ENCODE measurements at places on chromosomes 6 and 20.
A peak's percentile ranks its signal among the peaks of the same experiment; 100 is the strongest.

- DNase-seq = no peak
These were observed 122.2 kb upstream of the MYLIP start for GRCh38 chr6:16006681-16007080.

DNA sequence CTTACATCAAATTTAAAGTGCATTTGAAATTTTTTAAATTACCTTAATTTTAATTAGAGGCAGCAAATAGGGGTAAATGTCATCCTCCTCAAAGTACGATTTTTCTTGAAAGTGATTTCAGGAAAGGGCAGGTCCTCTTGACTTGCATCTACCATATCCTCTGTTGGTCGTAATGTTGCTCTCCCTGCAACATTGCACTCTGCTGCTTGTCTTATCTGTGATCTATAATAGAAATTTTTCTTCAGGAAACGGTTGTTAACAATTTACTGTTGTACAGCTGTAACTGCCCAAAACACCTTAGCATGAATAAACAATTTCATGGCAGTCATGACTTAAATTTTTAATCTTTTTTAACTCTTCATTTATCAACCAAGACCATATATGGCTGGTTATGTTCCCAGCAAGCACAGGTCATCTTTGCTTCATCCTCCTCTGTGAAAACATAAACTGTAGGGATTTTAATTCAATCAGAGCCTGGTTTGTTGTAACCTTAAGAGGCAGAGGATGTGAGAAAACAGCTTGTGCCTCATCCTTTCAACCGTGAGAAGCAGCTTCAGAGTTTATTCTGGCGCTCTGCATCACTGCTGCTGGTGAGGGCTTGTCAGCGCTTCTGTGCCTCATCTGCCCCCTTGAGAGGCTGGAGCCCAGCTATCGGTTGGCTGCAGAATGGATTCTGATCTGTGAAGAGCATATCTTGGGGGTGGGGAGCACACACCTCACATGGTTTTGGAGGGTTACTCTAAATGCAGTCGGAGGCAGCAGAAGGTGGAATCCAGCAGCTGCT, 56.0 kb downstream of the CTNNBL1 start:
- no peak for DNase-seq

DNA sequence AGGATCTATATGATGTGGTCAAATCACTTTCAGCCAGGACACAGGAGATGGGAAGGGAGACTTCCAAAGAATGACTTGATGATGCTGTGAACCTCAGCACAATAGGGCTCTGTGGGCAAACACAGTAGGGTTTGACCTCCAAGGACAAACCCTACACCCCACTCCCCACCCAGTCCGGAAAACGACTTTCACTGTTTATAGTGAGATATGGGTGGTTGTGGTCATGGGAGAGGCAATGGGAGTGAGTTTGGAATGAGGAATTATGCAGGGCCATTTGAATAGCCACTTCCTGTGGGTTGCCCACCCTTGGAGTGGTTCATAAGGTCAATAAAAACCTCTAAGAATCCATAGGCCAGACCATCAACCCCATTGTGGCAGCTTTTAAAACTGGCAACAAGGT, 38.4 kb upstream of the PRND start:
- DNase-seq = no peak

DNA sequence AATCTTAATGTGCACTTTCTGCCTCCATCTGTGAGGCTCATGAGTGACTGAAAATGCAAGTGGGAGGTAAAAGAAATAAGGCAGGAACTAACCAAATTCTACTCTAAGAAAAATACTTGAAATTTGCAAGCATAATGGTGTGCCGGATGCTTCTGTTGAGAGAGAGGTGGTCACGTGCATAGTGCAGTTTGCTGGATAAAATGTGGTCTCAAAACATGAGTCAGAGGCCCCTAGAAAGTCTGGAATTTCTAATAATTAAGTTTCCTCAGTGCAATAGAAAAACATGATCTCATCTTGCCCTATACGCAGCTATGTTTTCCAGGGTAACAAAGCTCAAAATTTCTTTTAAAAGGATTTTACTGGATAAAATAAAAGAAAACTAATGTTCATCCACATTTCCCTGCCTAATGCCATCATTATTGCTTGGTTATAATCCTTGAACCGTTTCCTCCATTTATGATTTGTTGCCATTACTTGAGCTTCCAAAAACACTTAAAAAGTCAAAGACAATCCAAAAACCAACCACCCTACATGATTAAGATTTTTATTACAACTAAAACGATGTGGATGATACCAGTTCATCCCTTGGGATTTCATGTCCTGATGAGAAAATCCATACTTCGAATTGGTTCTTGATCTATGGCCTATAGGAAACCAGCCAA, 351.7 kb upstream of the ARID1B start:
- no peak for DNase-seq

- DNase-seq = no peak
These were observed 31.9 kb downstream of the HLA-DPB1 start for GRCh38 chr6:33107641-33108040.

GRCh38 chr20:8646033-8646441, 422.9 kb upstream of the PLCB4 start:
- DNase-seq = no peak

DNA sequence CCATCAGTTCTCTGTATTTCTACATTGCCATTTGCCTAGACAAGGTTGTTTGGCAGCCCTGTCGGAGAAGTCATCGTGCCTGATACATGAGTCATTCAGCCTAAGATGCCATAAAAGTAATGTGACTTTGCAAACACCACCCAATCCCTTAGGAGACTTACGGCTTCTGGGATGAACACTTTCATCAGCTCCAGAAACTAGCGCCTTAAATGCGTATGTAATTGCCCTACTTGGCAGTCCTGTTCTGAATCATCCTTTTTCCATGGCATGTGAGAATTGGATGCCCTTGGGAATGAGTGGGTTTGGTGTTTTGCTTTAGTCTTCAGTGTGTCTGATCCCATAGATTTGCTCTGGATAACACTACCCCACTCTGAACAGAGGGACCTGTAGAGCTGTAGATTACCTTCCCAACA, 158.5 kb downstream of the SASH1 start:
- DNase-seq = no peak

- DNase-seq = no peak
These were observed 8.7 kb downstream of the NUDT3 start for GRCh38 chr6:34383656-34384320.

DNA sequence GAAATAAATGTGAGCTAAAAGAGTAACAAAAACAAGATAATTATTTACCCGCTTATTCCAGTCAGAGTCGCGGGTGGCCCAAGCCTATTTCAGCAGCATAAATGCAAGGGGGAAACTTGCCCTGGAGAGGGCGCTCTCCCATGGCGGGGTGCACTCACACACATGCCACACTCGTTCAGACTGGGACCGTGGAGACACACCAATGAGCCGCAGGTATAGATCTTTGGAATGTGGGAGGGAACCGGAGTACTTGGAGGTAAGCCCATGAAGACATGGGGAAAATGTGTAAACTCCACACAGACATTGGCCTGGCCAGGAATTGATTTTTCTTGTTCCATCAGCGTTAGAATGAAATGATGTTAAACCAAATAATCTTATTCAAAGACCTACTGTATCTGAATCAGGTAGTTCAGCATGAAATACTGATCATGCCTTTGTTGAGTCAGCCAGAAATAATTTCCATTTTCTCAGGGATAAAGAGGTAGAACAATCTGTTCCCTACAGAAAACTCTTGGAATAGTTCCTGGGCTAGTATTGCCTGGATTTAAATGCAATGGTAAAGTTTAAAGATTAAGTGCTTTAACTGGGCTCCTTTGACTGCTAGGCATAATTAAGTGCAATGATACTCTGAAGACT, 191.5 kb downstream of the MCHR2 start:
- DNase-seq = no peak

- no peak for DNase-seq
These were observed 64.6 kb upstream of the ZMYND8 start for GRCh38 chr20:47421076-47421475.

DNA sequence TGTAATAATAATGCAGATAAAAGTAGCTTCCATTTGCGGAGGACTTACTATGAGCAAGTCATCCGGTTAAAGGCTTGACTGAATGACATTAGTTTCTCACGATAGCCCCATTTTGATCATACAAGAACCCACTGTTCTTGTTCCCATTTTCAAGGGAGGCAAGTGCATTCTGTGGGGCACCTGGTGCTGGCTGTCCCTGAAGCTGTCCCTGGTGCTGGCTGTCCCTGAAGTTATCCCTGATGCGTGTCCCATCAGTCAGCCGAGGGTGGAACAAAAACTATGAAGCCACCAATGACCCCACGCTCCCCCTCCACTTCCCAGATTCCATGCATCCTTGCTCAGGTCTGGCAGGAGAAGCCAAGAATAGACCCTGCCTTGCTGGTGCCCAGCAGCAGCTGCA, 95.3 kb downstream of the EDN3 start:
- DNase-seq = no peak

DNA sequence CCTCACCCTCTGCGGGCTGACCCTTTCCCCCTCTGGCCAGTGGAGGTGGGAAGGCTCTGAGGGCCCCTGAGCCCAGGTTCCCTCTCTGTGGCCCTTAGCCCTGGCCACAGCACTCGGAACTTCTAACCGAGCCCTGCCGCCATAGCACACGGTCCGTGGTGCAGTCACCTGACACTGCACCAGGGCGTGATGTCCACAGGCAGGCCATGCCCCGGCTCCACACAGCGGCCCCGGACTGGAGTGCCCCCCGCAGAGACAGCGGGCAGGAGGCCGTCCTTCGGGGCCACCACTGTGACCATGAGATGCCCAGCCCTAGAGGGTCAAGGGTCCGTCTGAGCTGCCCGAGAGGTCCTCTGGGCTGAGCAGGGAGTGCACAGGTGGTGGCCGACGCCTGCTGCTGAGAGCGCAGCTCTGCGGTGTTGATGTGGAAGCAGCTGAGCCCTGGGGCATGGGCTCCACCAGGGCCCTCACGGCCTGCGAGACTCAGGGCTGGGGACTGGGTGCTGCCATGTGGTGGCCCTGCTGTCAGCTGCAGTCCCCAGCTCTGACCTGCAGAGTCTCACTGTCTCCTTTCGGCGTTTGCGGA, 11.2 kb upstream of the BHLHE23 start:
- no peak for DNase-seq

DNA sequence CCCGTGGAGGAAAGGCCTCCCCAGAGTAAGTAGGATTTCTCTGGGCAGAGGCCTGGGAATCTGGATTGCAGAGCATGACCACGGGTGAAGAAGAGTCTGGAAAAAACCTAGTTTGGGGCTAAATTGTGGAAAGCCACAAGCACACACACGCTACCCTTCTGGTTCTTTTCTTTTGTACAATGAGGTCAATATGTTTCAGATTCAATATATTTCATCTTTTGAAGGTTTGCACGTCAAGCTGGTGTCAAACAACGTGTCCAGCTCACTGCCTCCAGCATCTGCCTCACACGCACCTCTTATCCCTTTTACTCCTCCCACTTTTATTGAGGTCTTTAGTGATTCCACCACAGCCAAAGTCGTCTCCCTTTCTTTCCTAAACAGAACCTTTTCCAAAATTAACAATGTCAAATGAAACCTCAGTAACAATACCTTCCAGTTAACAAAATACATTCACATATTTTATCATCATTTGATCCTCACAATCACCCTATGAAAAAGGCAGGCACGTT, 773 bp upstream of the EPB41L2 start:
- DNase-seq = no peak

- DNase-seq = no peak
These were observed 113.1 kb downstream of the FOXA2 start for GRCh38 chr20:22471156-22471836.

- no peak for DNase-seq
These were observed 949.6 kb downstream of the TBC1D32 start for GRCh38 chr6:120384671-120385070.

DNA sequence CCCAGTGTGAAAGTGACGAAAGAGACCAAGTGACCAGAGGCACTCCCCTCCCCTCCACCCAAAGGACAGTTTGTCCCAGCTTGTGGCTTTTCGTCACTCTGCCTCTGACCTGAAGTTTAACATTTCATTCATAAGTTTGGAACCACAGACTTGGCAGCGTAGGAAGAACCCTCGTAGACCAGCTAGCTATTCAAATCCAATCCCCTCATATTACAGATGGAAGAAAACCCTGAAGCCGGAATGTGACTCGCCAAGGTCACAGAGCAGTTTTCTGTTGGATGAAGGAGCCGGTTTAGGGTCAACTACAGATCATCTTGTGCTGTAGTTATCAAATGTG, 3.9 kb upstream of the SYS1 start:
- no peak for DNase-seq

- DNase-seq = peak; percentile 37
These were observed 30.0 kb downstream of the ALDH5A1 start for GRCh38 chr6:24524805-24525204.

DNA sequence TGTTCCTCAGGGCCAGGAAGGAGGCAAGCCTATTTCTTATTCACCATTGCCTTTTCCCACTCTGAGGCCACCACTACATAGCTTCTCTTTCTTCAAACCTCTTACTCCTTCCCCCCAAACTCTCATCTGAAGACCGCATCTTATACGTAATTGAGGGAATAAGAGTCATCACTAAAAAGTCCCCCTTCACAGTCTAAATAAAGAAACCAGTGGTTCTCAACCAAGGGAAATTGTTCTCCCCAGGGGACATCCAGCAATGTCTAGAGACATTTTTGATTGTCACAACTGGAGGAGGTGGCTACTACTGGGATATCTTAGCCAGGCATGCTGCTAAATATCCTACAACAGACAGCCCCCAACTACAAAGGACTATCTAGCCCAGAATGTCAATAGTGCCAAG, 327.6 kb upstream of the CNR1 start:
- no peak for DNase-seq

GRCh38 chr6:122154912-122155575, 244.4 kb upstream of the HSF2 start:
- no peak for DNase-seq

DNA sequence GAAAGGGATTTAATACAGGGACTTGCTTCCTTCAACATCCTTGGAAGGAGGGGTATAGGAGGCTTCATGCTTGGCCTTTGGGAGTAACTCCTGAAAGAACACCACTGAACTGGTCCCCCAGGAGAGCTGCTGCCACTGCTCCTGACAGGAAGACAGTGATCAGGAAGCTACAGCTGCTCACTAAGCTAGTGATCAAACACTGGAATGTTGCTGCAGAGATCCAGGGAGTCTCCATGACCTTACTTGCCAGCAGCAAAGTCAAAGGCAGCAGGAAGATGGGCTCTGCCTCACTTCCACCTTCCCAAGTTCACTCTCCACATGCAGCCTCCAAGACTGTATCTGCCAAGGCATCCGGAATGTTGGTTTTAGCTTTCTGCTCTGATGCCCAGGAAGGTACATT, 31.8 kb downstream of the PIM1 start:
- no peak for DNase-seq
